ENCODE measurements at places on chromosomes 11 and 22.

DNA sequence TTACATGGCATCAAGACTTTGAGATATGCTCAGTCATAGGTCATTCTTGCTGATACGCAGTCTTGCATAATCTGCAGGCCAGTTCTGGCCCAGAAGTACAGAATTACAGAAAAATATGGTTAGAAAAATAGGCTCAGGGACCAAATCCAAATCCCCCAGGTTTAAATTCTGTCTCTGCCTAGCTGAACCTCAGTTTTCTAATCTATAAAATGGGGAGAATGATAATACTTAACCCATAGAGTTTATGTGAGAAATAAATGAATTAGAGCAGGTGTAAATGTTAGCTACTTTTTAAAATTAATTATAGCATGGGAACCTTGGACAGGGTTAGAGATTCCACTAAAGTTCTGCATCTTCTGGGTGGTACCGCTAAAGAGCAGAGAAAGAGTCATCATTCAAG is 52.3 kb upstream of the FAM181B start:
- DNase-seq, result no peak

- peak; percentile 11 for DNase-seq
These were observed 60.8 kb upstream of the CCDC179 start for GRCh38 chr11:22920939-22921565.

DNA sequence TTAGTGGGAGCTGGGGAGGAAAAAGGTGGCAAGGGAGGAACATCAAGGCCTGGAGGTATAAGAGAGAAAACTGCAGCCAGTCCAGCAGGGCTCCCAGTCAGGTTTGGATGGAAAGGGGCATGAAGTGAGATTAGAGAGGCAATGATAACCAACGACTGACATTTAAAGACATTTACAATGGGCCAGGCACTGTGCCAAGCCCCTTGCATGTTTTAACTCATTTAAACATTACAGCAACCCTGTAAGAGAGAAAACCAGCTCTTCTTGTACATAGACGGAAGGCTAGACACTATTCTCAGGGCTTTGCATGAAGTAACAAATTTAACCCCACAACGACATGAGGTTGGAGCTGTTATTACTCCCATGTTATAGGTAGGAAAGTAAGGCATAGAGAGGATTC is 32.1 kb upstream of the PAK1 start:
- no peak for DNase-seq

DNA sequence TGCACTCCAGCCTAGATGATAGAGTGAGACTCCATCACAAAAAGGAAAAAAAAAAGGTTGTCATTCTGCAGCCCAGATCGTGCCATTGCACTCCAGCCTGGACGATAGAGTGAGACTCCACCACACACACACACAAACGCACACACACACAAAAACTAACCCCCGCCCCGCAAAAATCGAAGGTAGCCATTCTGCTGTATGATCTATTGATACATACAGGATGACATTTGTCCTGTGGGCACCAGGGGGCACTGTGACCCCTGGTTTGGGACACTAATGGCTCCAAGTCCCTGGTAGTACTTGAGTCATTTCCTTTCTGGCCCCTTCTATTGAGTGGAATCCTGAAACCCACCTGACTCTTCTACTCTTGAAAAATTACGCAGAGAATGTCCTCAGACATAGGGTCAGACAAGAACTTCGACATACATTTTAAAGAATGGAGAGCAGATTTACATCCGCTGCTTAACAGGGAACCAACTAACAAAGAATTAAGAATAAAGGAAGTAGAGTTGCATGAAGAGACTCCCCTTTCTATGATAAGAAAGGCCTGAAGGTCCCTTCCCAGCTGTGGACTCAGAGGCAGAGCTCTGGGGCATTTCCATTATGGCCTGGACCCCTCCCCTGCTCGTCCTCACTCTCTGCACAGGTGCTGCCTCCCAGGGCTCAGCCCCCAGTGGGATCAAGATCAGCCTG is 35.0 kb upstream of the PRAME start:
- DNase-seq, result peak; percentile 55

GRCh38 chr11:130279989-130280388 is 34.7 kb downstream of the ZBTB44 start:
- no peak for DNase-seq

DNA sequence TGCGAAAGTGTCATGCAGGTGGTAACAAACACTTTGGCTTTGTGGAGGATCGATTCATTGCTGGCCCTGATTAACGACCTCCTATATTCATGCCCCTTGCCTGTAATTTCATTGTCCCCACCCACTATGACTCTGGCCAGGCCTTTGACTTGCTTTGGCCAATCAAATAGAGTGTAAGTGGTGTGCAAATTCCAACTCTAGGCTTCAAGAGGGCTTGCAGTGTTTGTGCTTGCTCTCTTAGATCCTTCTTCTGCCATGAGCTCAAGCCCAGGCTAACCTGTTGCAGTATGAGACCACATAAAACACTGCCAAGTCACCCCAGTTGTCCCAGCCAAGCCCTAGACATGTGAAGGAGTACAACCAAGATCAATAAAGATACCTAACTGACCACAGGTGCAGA is 48.0 kb downstream of the RCN1 start:
- DNase-seq, result no peak

GRCh38 chr22:27989758-27990450 is 70.8 kb upstream of the PITPNB start:
- DNase-seq, result no peak

DNA sequence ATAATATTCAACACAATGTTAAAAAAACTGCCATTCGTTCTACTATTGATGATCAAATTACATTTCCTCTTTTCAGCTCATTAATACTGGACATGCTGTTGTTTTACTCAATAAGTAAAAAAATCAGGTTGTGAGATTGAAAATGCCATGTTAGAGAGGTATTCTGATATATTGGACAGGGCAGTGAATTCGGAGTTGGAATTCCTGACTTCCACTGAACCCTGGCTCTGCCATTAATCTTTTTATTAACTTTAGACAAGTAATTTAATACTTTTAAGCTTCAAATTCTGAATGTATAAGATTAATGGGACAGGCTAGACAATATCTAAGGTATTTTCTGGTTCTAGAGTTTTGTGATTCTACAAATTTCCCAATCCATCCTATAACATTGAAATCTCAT is 12.2 kb upstream of the NOX4 start:
- no peak for DNase-seq

DNA sequence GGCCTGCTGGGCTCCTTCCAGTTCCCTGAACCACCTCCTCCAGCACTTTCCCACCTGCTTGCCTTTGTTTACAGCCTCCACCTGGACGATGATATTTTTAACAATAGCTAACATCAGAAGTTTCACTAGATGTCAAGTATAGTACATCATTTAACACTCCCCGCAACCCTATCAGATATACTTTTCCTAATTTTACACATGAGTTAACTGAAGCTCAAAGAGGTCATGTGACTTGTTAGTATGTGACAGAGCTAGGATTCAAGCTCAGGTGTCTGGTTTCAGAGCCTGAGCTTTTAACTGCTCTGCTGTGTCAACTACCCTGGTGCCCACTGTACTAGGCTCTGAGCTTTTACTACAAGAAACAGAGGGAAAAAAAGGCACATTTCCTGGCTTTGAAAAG is 14.3 kb upstream of the HPX start:
- no peak for DNase-seq

DNA sequence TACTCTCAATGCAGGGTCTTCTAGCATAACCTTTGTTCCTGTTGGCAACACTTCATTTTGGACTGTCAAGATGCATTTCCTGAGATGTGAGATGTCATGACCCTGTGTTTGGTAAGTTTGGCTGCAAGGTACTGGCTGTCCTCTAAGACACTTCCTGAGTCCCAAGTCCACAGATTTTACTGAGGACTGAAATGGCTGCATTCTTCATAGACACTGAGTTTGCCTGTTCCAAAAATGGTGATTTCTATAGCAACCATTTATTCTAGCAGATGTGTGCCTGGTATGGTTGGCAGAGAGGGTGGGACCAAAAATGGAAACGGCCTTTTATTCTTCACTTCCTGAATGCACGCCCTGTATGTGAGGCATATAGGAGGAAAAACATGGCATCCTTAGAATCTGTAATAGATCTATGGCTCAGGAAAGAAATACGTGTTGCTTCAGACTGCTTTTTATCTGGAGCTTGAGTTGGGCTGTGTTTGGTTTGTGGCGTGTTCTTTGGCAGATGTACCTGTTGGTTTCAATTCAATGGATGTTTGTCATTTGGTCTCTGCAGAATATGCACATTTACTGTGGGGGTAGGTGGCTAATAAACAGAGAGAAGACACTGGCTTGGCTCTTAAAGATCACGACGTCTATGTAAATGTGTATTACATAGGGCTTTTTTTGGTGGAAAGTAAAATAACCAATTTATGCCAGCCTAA is 62.4 kb downstream of the ZBTB16 start:
- no peak for DNase-seq

DNA sequence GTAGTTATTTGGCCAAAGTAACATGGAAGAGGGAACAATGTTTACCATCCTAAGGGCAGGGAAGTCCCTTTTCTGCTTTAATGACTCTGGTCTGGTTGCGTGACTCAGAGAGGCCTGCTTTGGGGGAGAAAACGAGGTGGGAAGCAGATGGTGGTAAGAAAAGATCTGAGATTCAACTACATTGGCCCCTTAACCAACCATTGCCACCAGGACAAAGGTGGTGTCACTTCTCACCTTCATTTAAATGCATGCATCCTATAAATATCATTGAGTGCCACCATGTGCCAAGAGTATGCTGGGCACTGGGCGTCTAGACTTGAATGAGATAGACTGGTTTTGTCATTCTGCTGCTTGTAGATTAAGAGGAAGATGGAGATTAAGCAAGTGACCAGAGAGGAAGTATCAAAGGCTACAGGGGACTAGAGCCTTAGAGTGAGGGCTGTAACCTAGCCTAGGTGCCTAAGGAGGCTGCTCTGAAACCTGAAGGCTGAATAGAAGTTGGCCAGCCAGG is 3.6 kb upstream of the SORL1 start:
- DNase-seq, result no peak

DNA sequence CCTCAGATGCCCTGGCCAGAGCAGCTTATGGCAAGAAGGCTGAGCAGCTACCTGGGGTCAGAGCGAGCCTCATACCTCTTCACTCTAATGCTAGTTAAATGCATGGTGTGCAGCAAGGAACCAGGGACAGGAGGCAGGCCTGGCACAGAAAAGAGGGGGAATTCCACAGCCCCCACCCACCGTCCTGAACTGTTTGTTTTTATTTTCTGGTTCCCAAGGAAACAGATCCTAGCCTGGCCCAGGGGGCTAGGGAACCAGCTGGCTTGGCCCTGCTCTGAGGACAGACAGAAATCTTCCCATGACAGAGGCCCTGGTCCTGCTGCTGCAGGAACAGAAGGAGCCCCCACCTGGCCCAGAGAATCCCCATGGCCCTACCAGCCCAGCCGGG is 40.4 kb downstream of the SLCO2B1 start:
- no peak for DNase-seq

- DNase-seq, result no peak
These were observed 16.8 kb downstream of the ADAMTS15 start for GRCh38 chr11:130465263-130465662.

DNA sequence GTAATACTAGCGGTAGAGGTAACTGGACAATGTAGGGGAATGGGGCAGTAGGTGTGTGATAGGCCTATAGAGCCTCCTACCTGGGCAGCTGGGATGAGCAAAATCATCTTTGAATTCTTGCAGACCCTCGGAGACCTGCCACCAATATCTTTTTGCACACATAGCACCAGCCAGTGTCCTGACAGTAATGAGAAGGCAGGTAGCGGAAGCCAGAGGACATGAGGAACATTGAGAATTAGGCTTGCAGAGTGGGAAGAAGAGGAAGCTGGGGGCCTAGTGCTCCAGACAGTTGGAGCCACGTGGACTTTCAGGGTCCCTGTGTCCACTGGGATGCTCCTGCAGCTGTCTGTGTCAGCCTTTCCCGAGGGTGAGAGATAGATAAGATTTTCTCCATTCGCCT is 17.2 kb upstream of the SYT13 start:
- DNase-seq, result no peak

GRCh38 chr11:73248526-73249185 is 23.5 kb upstream of the P2RY6 start:
- no peak for DNase-seq

- DNase-seq, result no peak
These were observed 31.0 kb downstream of the TST start for GRCh38 chr22:36988075-36988832.

- DNase-seq, result no peak
These were observed 26.1 kb downstream of the TMEM184B start for GRCh38 chr22:38246692-38247091.

- peak; percentile 88 for DNase-seq
These were observed 682 bp downstream of the PGAP2 start for GRCh38 chr11:3808861-3809623.

DNA sequence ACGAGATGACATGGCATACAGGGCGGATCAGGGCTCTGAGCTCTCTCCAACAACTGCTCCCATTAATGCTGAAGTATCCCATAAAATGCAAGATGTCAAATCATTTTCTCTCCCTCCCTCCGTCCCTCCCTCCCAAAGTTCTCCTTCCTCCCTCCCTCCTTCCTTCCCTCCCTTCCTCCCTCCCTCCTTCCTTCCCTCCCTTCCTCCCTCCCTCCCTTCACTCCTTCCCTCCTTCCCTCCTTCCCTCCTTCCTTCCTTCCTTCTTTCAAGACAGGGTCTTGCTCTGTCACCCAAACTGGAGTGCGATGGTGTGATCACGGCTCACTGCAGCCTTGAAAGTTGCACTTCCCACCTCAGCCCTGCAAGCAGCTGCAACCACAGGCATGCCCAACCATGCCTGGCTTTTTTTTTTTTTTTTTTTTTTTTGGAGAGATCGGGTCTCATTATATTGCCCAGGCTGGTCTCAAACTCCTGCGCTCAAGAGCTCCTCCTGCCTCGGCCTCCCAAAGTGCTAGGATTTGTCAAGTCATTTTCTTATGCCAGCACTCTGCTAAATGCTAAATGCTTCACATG is 38.2 kb downstream of the TXN2 start:
- no peak for DNase-seq

DNA sequence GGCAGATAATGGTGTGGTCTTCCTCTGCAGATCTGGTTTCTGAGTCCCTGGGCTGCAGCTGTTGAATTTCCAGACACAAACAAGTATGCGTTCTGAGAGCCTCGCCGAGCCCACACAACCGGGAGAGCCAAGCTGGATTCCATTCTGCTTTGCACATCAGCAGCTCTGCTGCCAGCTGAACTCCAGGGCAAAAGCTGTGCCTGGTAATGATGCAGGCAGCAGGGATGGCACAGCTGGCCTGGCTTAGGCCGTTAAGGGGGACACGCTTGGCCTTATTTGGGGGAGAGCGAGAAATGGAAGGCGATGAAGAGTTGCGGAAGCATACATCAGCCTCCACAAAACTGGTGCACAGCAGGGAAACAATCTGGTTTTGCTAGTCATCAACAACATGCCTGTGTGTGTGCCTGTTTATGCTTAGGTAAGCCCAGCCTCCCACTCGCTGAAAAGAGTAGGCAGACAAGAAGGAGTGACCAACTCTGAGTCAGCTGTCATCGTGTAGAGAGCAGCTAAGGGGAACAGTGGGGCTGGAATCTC is 25.1 kb downstream of the ADAMTS8 start:
- DNase-seq, result no peak

- DNase-seq, result peak; percentile 97
These were observed at the start of gene PES1 for GRCh38 chr22:30591588-30592359. Gene PES1, minus strand, starts transcription at chr22:30591910. Its CDS starts 77 bp downstream, at chr22:30591833.

GRCh38 chr11:28763876-28764275 is 655.7 kb downstream of the METTL15 start:
- no peak for DNase-seq

- DNase-seq, result no peak
These were observed 177.3 kb upstream of the NCAM1 start for GRCh38 chr11:112783945-112784322.

GRCh38 chr11:131077340-131077739 is 161.1 kb upstream of the SNX19 start:
- no peak for DNase-seq

Measured in GM13977 (cell line).